ENCODE measurements at places on chromosomes 4 and X.

DNA sequence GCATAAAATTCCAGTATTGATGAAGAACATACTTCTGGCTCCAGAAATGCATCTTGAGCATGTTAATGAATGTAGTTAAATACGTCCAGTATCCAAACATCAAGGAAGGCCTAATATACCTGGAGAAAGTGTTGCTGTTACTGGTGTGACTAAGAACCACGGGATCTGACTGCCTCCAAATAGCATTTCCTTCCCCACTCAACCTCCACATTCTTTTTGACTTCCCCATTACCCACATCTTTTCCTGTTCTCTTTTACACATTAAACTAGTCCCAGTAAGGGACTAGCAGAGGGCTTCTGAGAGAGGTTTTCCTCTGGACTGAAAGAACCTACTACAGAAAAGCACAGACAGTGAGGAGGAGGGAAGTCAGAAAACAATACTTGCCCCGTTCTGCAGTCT is 482.8 kb upstream of the HTR2C start:
- DNase-seq: no peak

GRCh38 chr4:187993827-187994226 is 1.7 kb upstream of the ZFP42 start:
- DNase-seq: no peak

GRCh38 chr4:19540859-19541540 is 710.7 kb upstream of the SLIT2 start:
- DNase-seq: no peak

GRCh38 chrX:11438767-11439166 is 145.6 kb downstream of the AMELX start:
- no peak for DNase-seq
